ENCODE measurements at places on chromosomes 4 and X.

GRCh38 chr4:11635342-11635741 lies 206.6 kb upstream of the HS3ST1 start:
- DNase-seq = peak; percentile 47

GRCh38 chr4:17765514-17766286 lies 15.7 kb downstream of the FAM184B start:
- no peak for DNase-seq

DNA sequence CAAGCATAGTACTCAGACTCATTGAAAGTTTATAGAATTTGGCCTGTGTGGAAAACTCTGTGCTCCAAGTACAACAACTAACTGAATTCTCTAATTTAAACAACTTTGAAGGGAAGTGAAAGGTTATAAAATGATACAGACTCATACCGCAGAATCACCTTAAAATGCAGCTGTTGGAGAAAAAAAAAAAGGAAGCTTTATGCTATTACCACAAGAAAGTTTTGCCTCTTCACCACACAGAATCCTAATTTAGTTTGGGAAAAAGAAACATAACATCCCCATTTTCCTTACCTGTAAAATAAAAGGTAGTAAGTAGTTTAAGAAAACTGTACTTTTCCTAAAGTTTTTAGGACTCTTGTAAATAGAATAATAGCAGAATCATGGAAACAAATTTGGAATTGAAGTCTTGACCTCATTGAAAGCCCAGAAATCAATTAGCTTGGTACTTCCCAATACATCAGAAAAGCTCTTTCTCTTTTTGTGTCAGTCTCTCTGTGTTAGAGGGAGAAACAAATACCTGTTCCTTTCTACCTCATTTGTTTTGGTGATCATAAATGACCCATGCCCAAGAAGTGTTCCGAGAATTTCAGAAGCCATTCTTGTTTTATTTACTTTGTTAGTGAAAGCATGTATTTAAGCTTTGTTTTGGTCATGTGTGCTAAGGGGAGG lies 78.8 kb downstream of the NFKB1 start:
- no peak for DNase-seq

- DNase-seq = no peak
These were observed 38.3 kb downstream of the ACOX3 start for GRCh38 chr4:8402181-8402597.

- no peak for DNase-seq
These were observed 11.3 kb upstream of the MXD4 start for GRCh38 chr4:2273221-2273620.

DNA sequence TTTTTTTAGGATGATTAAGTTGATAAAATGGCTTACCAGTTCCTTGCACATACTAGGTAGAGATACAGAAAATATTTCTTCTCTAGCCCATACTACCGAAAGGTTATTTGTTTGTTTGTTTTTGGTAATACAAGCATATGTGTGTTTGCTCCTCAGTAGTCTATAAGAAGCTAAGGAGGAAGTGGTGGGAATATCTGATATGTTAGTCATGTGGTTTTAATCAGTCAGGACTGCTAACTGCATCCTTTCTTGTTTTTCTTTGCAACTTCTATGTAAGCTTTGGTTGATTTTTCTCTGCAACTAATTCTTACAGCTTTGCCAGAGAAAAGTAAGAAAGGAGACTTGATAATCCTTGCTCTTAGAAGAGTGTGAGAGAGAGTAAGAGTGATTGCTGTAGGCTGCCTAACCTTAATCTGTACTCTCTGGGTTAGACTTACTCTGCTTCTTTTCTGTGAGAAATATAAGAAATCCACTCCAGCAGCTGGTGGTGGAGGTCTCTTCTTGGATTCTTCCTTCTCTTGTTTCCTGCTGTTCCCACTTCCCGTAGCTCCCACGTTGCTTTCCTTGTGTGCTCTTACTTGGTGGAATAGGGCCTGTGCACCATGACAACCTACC lies 28.3 kb downstream of the SEPTIN11 start:
- no peak for DNase-seq

GRCh38 chrX:131827935-131828334 lies 195.2 kb upstream of the STK26 start:
- no peak for DNase-seq

GRCh38 chrX:39309721-39310152 lies 508.5 kb downstream of the MID1IP1 start:
- DNase-seq = no peak

DNA sequence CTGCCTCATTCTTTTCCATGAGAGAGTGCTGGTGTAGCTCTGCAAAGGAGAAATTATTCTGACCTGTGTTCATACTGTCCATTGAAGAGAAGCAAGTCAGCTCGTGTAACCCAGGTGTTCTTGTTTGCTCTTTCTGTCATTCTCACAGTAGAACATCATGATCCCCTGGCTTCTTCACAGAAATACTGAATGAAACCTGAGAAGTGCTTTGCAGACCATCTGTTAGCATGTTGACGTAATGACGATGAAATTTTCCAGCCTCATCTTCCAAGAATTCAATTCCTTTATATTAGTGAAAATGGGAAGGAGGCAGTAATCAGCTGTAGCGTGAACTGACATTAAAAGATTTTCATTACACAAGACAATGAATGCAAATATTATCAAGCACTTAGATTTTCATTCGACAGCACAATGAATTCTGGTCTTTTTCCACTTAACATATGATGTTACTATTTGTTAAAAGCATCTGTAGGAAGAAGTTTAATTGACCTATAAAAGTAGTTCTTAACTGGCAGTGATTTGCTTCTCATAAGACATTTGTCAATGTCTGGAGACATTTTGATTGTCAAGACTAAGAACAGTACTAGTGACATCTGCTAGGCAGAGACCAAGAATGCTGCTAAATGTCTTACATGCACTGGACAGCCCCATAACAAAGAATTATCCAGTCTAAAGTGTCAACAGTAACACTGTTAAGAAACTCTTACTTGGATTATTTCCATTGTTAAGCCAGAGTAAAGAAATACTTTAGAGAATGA lies 246.3 kb downstream of the BANK1 start:
- DNase-seq = peak; percentile 52

DNA sequence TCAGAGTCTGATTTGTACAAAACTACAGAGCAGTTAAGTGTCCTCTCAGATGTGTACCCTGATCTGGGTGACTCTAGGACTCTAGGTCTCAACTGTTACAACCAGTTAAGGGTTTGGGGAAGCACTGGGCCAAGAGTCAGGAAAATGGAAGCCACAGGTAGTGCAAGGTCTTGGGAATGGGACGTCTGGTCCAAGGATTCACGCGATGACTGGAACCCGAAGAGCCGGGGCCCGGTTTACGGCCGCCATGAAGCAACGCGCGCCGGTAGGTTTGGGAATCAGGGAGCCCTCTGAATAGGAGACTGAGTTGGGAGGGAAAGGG lies 321 bp upstream of the HPRT1 start:
- DNase-seq = no peak

DNA sequence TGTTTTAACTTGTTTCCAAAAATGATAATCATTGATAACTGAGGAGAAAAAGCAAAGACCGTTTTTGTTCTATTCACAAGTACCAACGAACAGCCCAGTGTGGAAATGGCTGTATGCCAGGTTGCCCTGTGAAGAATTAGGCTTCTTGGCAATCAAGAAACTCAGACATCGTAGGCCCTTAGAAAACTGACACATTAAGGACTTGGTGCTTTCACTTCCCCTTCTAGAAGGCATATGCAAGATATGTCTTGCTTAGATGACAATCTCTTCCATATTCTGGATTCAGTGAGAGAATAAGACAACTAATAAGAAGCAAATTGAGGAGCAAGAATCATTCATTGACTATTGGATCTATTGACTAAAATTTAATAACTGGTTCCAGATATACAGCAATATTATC lies 56.6 kb downstream of the ANAPC10 start:
- DNase-seq = no peak

DNA sequence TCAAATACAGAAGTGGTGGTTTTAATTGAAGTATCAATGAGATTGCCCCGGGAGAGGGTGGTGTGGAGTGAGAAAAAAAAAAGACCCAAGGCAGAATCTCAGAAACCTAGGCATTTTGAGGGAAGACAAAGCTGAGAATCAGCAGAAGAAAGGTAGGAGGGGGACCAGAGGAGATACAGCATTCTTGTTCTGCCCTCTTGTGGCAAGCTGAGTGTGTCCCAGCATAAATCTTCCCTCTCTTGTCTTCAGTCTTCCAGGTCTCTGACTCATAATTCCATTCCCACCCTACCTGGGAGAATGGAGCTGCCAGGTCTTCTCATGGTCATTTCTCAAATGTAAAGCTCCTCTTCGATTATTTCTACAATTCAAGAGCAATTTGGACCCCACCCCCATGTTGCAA lies 32.7 kb upstream of the MAGED1 start:
- no peak for DNase-seq

- DNase-seq = no peak
These were observed 669 bp downstream of the TMEM150C start for GRCh38 chr4:82560853-82561785.

Measured in stomach (tissue), 19 donors.